NCI-H1048 (cell line): ENCODE measurements at places on chromosomes 16 and 17.

- no peak for DNase-seq
Measured at GRCh38 chr17:28657756-28658155, 4.0 kb downstream of the SDF2 start.

DNA sequence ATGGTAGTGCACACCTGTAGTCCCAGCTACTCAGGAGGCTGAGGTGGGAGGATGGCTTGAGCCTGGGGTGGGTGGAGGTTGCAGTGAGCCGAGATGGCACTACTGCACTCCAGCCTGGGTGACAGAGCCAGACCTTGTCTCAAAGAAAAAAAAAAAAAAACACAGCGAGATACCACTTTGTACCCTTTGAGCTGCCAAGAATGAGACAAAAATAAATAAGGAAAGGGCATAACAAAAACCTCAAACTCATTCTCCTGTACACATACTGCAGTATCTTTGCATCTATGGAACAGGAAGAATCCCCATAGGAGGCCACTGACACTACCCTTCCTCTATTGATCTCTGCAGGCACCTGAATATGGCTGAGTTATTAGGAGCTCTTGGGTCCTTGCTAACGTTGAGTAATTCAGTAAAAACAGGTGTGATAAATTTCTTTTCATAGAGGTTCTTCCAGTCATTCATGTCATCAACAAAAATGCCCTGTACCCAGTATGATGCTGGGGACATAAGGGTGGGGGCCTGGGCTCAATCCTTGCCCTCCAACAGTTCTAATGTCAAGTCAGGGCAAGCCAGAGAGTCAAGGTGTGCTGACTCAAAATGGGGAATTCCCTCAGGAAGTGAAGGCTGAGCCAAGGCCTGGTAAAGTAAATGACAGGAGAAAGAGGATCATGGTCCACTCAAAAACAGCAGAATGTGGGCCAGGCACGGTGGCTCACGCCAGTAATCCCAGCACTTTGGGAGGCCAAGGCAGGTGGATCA is 26.9 kb downstream of the RANBP10 start:
- DNase-seq: no peak

GRCh38 chr17:44093231-44093900 is 22.8 kb downstream of the G6PC3 start:
- no peak for DNase-seq

DNA sequence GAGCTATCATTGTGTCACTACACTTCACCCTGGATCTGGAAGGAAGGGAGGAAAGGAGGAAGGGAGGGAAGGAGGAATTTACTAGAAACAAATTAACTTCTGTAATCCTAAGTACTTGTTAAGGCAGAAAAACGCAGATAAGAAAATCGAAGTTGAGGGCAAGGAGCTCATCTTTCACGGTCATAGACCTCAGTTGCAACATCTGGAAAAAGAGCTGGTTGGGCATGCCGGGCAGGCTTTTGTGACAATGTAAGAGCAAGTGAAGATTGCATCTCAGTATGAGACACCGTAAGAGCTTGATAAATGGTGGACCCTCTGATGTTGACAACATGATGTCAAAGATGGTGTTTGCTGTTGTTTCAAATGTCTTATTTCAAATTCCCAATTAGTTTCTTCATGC is 721.5 kb downstream of the MAF start:
- no peak for DNase-seq

GRCh38 chr16:46859719-46860152 is 24.4 kb upstream of the GPT2 start:
- no peak for DNase-seq

GRCh38 chr16:68627951-68628425 is 17.1 kb upstream of the CDH3 start:
- no peak for DNase-seq

GRCh38 chr17:76569607-76570279 is 15.9 kb downstream of the ST6GALNAC2 start:
- DNase-seq: no peak

DNA sequence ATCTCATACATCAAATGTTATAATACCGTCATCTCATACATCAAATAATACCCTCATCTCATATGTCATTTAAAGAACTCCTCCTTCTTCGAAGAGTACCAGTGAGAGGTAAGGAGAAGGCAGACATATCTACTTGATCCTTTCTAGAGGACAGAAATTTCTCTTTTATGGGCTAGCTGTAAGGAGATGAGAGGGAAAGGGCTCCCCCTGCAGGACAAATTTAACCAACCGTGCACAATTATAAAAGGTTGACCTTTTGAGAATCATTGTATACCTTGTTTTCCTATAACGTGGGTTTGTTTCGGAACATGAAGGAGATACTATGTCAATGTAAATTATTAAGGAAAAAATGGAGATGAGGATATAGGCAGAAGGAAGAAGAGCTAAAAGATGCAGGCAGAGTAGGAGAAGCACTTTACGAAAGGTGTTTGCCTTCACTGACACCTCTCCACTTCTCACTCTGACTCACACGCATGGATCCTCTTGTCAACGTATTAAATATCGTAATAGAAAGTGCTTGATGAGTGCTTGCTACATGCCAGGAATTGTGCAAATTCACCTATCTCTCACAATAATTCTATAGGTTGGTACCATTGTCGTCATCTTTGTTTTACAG is 465.9 kb upstream of the ERCC4 start:
- DNase-seq: no peak

DNA sequence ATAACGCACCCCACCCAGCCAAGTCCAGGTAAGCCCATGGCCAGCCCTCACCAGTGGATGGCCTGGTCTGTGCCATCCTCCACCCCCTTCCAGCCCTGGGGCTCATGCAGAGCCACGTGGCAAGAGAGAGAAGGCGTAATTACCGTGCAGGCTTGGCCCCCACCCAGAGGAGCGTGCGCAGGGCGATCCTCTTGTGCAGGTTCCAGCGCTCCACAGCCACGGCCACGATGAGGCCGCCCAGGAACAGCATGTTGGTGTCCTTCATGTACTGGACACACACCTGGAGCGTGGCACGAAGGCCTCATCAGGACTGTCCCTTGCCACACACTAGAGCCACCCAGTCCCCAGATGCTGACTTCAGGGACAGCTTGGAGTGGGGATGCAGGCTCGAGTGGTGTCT is 6.7 kb downstream of the SLC13A5 start:
- DNase-seq: no peak

- DNase-seq: no peak
Measured at GRCh38 chr17:78986048-78986648, 6.4 kb upstream of the LGALS3BP start.

GRCh38 chr16:55372792-55373488 is 48.9 kb downstream of the IRX6 start:
- DNase-seq: no peak

DNA sequence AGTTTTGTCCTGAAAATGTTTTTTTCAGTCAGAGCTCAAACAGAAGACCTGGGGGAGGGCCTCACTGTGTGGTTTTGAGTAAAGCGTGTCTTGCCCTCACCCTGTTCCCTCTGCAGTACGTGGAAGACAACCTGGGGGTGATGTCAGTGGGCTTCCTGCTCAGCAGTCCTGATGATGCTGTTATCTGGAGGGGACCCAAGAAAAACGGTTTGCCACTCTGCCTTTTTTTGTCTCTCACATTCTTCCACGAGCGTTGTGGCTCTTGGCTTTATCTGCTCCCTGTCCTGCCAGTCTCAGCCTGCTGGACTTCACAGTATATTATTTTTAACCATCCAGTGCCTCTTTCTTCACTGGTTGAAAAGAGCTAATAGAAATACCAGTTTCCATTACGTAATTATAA is 12.9 kb downstream of the NUBP1 start:
- DNase-seq: no peak

GRCh38 chr17:48787828-48788227 is 29.2 kb downstream of the TTLL6 start:
- no peak for DNase-seq

GRCh38 chr16:28526201-28527099 is 12.3 kb downstream of the NUPR1 start:
- no peak for DNase-seq

- no peak for DNase-seq
Measured at GRCh38 chr17:41784207-41784744, 2.2 kb downstream of the JUP start.

- DNase-seq: no peak
Measured at GRCh38 chr16:85901773-85902365, 2.9 kb downstream of the IRF8 start.

DNA sequence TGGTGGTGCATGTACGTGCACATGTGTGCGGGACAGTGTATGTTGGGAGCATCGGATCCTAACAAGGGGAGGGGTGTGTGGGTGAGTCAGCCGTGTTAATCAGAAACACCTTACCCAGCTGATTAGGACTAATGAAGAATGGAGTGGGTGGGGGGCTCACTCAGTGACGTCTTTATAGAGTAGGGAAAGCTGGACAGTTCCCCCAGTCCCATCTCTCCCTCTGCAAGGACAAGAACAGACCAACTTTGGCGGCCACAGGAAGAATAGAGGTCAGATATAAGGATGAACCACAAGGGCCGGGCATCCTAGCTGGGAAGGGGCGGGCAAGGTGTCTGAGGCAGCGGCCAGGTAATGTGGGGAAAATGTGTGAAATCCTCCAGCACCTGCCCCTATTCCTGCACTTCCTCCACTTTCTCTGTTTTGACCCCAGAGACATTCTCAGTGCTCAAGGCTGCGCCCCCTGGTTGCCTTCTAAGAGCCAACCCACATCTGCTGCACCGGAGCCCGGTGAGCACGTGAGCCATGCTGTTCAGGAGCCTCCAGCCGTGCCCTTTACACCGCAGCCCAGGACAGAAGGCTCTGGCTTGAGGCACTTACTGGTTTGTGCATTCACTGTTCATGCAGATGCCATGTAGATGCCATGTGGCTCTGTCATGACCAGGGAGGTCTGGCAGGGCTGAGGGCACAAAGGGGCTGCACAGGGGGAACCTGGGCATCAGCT is 18.9 kb upstream of the TBX21 start:
- no peak for DNase-seq

- no peak for DNase-seq
Measured at GRCh38 chr16:78390508-78391324, 291.3 kb downstream of the WWOX start.

DNA sequence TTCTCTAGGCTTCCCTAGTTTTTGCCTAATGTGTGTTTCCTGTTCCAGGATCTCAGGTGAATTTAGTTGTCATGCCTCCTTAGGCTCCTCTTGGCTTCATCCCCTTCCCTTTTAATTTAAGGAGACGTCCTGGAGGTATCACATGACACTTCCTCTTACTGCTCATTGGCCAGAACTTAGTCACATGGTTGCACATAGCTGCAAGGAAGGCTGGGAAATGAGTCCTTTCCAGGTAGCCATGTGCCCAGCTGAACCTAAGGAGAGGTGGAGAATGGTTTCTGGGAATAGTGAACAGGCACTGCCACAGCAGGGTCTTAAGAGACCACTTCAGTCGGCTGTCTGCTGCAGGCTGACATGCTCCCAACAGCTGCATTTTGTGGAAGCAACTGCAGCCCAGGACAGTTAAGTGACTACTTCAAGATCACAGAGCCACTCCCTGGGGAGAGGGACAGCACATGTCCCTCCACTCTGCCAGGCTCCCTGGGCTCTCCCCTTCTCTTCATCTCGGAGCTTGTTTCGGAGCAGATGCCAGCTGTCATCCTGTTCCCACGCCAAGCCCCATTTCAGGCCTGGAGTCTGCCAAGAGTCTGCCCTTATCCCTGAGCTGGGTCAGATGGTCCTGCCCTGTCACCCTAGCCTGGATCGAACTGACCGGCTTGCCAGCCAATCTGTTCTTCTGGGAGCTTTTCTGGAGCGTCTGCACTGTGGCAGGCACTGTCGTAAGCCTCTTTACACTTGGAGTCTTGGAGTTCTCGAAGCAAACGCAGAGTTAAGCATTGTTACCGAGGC is 81.4 kb upstream of the FOXF1 start:
- DNase-seq: no peak

GRCh38 chr16:15732416-15732815 is 82.4 kb downstream of the NDE1 start:
- DNase-seq: no peak

DNA sequence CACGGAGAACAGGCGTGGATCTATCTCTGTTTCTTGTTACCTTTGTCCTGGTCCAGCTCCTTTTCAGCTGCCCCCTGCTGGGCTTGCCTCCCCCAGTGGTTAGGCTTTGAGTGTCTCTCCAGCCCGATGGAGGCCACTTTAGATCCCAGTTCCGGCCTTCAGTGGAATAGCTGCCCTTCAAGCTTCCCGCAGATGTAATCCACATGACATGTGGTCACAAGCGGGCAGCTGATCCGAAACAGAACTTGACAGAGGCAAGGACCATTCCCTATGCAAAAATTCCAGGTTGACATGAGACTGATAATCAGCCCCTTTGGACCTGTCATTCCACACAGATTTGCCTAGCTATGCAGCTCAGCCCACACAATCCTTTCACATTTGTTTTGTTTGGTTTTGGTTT is 40.6 kb upstream of the AQP8 start:
- no peak for DNase-seq

DNA sequence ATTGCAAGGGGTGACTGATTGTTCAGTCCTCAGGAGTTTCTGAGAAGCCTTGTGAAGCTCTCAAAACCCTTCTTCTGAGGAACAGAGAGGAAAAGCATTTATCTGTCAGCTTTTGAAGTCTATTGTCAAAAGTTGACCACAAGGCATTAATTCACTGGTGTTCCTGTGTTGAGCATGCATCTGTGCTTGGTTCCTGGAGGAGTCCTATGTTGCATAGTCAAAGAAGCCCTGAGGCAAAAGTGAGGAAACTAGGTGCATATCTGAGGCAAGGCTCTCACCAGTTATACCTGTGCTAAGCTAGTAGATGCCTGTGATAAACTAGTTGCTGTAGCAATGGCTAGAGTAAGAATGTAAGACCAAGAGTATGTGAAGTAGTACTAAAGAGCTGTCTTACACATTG is 1.8 kb upstream of the HEATR6 start:
- no peak for DNase-seq

DNA sequence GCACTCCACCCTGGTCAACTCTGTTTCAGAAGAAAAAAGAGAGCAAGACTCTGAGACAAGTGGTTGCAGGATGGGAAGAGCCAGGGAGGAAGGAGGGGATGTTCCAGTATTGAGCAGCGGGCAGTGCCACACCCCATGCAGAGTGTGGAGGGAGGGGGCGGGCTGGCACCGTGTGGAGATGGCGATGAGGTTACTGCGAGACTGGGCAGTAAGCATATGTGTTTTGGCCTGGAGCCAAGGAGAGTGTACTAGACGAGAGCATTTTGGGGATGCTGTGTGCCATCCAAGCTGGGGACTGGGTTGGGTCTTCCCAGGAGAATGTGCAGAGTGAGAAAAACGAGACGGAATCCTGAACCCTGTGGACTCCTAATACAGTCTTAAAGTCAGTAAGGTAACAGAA is 3.4 kb downstream of the TBC1D24 start:
- no peak for DNase-seq

GRCh38 chr17:9270921-9271320 is 249.6 kb downstream of the NTN1 start:
- DNase-seq: no peak

DNA sequence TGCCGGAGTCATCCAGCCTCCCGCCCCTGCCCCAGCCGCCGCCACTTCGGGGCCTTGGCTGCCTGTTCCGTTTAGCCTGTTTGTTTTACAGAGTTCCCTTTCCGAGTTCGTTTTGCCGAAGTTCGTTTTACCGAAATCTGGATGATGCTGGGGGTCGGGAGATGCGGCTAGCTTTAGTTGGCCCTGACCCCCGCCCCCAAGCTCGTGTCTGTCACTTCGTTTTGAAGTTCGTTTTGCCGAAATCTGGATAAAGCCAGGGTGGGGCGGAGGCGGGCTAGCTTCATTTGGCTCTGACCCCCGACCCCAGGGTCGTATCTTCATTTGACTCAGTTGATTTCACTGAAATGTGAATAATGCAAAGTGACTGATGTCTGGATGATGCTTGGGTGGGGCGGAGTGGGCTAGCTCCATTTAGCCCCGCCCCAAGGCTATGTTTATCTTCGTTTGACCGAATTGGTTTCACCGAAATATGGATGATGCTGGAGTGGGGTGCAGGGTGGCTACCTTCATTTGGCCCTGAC is 591 bp downstream of the PSMD7 start:
- no peak for DNase-seq
